ENCODE measurements at places on chromosomes 2 and 18.

DNA sequence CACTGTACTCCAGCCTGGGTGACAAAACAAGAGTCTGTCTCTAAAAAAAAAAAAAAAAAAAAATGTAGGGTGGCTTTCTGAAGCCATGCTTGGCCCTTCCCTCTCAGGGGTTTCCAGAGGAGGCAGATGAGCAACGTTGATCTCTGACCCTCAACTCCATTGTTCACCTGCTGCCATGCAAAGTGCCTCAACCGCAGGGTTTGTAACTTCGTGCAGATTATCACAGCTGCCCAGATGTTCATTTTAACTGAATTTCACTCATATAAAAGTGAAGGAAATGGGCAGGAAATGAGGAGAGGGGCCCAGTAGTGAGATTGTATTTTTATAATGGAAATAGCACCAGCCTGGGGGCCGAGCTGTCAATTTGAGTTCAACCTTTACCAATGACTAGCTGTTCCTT is 14.9 kb upstream of the B3GNT2 start:
- no peak for DNase-seq

DNA sequence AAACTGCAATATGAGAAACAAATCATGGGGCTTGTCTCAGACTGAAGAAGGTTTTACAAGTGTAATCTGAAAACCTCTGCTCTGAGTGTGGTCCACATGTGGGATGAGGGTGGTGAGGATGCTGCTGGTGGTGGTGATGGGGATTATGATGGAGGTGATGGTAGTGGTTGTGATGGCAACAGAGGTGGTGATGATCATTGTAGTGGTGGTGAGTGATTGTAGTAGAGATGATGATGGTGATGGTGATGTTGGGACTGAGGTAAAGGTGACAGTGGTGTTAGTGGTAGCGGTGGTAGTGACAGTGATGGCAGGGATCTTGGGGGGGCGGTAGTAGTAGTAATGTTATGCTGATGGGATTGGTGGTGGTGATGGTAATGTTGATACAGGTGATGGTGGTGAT is 217.8 kb downstream of the ANAPC1 start:
- DNase-seq, result no peak

DNA sequence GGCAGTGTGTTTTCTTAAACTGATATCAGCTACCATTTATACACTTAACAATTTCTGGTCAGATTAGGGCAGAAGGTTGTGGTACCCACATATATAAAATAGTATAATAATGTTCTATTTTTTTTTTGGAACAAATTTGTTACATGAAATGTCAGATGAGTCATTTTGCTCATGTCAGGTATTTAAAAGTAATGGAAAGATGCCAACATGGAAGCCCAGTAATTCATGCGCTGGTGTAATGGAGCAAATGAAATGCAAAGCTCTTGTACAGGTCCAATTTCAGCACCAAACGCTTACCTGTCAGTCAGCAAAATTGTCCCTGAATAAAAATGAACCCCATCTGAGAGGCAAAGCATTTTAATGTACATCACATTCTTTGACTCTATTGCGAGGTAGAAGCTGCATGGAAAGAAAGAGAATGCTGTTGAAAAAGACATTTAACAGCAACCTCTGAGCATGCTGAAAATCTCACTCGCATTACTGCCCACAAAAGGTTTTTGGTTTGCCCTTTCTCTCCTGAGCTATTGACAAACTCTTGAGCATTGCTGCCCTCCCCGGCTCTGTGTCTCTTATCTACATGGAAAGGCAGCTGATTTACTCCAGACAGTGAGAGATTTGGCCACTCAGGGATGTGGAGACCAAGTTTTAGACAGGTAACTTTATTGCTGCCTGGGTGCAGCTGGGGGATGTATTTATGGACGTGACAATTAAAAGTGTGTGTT is 217.5 kb downstream of the CAMKMT start:
- no peak for DNase-seq

- no peak for DNase-seq
These were observed 2798.0 kb upstream of the TEKT4 start for GRCh38 chr2:92073036-92073814.

GRCh38 chr2:26738481-26738880 is 25.6 kb upstream of the SLC35F6 start:
- DNase-seq, result no peak

DNA sequence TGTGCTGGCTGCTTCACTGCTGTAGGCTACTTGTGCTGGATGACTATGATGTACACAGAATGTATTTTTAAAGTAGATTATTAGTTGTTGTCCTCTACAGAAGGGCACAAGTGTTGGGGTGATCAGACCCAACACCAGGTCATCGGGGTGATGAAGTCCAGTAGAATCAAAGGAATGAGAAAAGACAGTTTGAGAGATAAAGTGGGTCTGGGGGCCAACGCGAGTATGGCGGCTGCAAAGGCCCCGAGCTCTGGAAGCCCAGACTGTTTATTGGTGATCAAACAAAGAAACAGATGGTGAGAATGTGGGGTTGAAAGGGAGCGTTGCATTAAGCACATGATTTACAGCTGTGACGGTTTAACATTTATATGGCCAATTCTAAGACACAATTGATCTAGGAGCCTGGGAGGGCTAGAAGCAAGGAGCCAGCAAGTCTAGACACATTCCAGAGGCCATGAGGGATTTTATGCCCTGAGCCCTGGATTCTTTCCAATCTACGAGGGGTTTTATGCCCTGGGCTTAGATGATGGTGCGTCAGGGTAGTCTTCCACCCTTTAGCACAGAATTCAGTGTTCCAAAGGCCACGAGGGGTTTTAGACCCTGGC is 153.5 kb downstream of the AGPS start:
- DNase-seq, result no peak

- DNase-seq, result no peak
These were observed 1023.7 kb downstream of the BCL11A start for GRCh38 chr2:59529726-59530125.

- no peak for DNase-seq
These were observed 63.0 kb downstream of the TWIST2 start for GRCh38 chr2:238910751-238911351.

DNA sequence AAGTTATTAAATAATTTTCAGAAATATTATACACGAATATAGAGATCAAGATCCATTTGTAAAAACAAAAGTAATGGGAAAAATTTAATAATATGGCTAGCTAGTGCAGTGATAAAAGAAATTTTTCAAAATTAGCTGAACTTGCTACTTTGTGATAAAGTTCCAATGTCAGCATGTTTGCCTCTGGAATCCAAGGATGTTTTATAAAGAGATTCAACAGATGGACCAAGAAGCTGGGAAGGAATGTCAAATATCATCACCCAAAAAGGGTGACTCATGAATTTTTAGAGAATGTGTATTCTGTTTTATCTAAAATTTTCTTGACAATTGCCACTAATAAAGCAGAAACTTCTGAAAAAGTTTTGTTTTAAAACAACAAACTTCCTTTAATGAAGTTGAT is 95.3 kb downstream of the FSIP2 start:
- no peak for DNase-seq

DNA sequence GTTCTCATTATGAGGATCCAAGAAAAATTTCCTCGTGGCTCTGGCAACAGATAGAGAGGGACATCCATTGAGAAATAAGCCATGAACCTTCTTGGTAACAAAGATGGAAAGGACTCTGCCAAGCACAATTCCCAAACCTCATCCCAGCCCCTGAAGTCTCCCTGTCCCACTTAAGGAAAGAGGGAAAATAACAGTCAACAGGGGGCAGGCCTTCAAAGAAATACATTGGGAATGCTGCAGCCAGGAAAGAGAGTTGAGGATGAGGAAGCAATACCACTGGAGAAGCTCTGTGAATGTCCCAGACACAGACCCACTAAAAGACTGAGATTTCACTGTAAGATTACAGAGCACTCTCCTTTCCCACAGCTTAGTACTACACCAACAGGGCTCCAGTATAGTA is 93.2 kb downstream of the CD226 start:
- no peak for DNase-seq

GRCh38 chr2:232511336-232511890 is 8.8 kb upstream of the PRSS56 start:
- DNase-seq, result no peak

Measured in activated CD4-positive, alpha-beta T cell treated with anti-CD3 and anti-CD28 coated beads, Interleukin-2, amount 50 U/mL, for 4 hours (primary cell).